Karpas-422 (cell line): ENCODE measurements at places on chromosomes 7 and 10.

DNA sequence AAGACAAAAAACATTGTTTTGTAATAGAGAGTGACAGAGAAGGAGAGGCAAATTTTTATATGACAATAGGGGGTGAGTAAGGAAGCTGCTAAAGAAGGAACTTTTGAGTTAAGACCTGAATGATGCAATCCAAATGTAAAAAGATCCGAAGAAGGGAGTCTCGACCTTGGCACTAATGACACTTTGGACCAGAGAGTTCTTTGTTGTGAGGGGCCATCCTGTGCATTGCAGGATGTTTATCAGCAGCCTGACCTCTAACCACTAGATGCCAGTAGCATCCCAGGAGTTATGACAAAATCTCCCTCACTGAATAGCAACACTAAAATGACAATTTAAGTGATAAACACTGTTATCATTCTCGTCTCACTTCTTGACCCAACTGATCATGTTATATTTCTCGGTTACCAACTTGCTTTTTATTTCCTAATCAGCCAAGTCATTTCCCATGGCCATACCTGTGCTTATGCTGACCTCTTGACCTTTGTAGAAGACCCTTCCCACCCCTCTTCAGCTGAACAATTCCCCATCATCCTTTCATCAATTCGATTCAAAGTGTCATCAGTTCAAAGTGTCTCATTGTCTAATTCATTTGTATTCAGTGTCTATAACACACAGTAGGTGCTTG lies 30.0 kb downstream of the DGKI start:
- no peak for DNase-seq

DNA sequence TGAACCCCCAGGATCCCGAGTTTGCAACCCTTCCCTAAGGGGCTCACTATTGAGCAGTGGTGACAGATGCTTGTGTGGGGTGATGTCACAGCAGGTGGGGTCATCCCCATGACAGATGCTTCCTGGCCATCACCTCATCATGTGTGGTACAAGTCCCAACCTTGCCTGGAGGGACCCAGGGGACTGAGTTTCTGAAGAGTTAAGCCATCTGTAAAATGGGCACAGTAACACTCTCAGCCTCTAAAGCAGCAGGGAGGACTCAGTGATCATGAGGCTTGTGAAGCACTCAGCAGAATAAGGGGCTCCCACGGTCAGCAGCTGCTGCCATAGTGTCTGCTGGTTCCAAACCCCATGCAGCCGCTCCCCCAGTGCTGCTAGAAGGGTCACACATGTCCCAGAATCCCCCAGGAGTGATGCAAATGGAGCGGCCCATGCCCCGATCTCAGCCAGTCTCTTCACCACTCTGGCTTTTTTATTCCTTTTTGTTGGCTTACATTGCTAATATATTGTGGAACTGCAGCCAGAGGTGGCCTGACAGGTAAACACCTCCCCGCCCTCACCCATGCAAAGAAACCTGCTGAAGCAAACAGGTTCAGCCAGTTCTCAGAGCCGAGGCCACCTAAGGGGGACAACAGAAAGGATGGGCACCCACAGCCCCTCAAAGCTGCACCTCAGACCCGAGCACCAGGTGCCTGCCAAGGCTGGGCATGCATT lies 102.1 kb upstream of the PDGFA start:
- DNase-seq: no peak

DNA sequence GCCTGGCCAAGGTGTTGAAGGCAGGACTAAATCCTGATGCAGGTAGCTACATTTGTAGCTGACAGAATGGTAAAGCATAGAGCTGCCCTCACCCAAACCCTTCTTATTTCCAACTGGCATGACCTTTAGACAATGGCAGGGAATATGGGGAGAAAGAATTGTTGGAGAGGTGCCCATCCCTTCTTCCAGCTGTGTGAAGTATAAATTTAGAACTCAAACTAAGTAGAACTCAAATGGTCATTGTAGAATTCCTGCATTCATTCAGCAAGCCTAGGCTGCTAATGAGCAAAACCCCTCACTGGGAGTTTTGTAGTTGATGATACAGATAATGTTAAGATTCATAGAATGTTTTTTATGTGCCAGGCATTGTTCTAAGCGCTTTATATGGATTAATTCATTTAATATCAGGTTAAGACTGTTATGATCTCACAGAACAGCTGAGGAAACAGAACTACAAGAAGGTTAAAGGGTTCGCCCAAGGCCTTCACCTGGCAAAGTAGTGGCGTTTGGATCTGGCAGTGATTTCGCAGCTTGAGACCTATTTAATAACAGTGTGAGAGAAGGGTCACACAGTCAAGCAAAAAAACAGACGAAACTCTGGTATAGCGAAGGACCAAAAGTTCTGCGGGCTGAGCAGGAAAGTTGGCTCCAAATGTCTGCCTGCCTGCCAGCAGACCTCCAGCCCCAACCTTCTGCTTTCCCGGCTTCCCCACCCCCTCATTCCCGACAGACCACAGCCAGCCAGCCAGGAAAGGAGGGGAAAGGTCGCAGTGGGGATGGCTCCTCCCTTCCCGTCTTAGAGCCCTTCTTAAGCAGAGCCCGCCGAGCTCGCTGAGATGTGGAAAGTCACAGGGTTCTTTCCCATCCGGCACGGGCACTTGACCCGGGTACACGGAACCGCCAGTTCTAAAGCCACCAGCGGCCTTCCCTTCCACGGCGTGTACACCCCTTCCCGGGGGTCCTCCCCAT lies 1.6 kb upstream of the HILPDA start:
- DNase-seq: no peak

GRCh38 chr10:109173121-109173520 lies 750.2 kb downstream of the XPNPEP1 start:
- DNase-seq: no peak

DNA sequence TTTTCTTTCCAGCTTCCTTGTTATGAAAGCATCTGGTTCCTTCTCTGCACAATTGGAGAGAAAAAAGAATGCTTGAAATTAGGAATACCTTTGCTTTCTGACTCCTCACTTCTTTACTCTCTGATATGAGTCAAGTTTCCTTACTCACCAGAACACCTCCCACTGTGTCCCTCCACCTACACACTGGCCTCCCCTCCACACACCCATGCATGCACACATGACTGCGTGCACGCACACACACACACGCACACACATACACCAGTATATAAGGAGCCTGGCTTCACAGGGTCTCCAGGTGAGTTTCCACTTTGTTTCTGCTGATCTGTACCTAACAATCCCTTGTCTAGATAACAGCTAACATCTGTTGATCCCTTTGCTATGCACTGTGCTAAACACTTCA lies 11.4 kb upstream of the PTER start:
- no peak for DNase-seq

- DNase-seq: no peak
Observed at GRCh38 chr10:101130984-101131961, at the start of gene TLX1. Gene TLX1 (plus strand): TSS chr10:101131300. CDS start chr10:101131542, 242 bp downstream.

- DNase-seq: no peak
Observed at GRCh38 chr10:54478601-54479000, 322.4 kb downstream of the PCDH15 start.

GRCh38 chr7:7498856-7499255 lies 36.8 kb downstream of the COL28A1 start:
- DNase-seq: no peak

- DNase-seq: no peak
Observed at GRCh38 chr7:95619517-95619916, 23.2 kb upstream of the PDK4 start.

- DNase-seq: no peak
Observed at GRCh38 chr7:137975768-137976167, 26.1 kb downstream of the CREB3L2 start.

DNA sequence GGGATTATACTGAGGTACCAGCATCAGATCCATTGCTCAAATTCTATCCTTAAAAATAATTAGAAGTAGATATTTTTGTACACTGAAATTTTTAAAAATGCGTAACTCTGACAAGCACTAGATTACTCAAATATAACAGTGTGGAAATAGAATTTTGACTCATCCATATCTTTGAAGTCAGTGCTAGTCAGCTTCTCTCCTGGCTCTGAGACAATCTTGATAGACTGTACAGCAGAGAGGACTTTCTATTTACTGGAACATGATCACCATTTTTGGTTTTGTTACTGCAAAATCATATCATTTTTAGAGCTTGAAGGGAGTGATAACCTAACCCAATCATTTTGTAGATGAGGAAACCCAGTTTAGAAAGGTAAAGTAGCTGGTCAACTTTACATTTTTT lies 195.0 kb downstream of the MTERF1 start:
- DNase-seq: no peak

DNA sequence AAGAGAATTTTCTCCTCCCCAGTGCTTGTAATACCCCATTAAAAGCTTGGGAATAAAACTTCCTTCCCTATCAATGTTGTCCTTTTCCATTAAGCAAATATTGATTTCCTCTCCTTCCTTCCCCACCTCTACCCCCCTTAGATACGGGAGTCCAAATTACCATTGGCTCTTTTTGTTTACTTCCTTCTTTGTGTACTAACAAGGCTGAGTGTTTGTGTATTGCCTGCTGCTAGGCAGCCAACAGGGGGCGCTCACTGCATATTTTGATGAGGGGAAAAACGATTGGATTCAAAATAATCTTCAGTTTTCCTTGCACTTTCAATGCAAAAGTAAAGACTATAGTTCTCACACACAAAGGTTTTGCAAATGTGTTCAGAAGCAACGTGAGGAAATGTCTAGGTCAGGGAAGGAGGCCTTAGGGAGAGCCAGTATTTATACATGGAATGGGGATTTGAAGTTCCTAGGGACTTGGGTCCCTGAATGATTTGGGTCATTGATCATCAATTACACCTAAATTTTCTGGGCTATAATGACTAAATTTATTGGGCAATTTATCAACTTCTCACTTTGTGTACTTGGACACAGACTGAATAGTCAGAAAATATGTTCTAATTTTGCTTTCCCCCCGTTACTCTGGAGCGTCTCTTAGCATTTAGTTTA lies 23.6 kb upstream of the VPS41 start:
- DNase-seq: peak; percentile 78

GRCh38 chr7:82562716-82563404 lies 119.3 kb upstream of the CACNA2D1 start:
- DNase-seq: no peak

DNA sequence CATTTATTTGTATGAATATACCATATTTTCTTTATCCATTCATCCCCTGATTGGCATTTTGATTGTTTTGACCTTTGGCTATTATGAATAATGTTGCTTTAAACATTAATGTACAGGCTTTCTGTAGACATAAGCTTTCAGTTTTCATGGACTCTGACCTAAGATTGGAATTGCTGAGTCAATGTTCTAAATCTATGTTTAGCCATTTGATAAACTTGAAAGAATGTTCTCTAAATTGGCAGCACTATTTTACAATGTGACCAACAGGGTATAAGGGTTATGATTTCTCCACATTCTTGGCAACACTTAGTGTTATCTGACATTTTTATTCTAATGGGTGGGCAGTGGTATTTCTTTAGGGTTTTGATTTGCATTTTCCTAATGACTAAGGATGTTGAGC lies 229.7 kb upstream of the ETV1 start:
- no peak for DNase-seq

- no peak for DNase-seq
Observed at GRCh38 chr10:72665925-72666324, 26.0 kb upstream of the MCU start.

- DNase-seq: no peak
Observed at GRCh38 chr7:97868788-97869187, 3.4 kb downstream of the ASNS start.

DNA sequence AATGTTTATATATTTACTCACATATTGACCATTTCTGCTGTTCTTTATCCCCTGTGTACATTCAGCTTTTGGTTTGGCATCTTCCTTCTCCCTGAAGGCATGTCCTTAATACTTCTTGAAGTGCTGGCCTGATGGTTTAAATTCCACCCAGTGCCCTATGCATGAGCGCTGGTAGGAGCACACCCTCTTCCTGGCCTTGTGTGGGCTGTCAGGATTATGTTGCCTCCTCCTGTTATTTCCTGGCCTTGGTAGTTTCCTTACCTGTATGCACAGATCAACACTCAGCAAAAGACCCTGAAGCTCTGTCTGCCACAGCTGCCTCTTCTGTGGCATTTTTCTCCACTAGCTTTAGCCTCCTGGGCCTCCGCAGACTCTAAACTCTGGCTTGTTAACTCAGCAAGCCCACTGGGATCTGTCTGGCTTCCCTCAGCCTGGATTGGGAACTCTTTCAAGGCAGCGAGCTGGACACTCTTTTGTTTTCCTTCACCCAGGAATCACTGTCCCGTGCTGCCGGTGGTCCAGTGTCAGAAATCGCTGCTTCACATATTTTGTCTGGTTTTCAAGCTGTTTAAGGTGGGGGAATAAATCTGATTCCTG lies 595.2 kb downstream of the SDK1 start:
- DNase-seq: no peak

GRCh38 chr10:6643962-6644361 lies 63.9 kb upstream of the PRKCQ start:
- no peak for DNase-seq

DNA sequence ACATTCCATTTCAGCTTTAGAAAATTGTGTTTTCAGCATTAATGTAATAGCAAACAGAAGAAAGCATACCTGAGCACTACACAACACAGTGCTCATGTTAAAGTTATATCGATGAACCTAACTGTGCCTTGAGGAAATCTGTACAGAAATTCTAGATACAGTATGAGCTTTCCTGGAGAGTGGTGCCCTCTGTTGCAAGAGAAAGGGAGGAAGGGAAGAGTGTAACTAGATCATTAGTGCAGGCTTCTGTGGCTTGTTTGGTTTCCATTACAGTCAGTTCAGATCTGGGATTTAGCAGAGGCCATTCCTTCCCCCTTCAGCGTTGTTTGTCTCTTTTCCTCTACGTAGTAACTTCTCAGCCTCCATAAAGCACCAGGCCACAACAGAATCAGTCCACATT lies 139.7 kb downstream of the HTR7 start:
- DNase-seq: no peak

- DNase-seq: no peak
Observed at GRCh38 chr7:148380596-148381419, 209.8 kb upstream of the C7orf33 start.

DNA sequence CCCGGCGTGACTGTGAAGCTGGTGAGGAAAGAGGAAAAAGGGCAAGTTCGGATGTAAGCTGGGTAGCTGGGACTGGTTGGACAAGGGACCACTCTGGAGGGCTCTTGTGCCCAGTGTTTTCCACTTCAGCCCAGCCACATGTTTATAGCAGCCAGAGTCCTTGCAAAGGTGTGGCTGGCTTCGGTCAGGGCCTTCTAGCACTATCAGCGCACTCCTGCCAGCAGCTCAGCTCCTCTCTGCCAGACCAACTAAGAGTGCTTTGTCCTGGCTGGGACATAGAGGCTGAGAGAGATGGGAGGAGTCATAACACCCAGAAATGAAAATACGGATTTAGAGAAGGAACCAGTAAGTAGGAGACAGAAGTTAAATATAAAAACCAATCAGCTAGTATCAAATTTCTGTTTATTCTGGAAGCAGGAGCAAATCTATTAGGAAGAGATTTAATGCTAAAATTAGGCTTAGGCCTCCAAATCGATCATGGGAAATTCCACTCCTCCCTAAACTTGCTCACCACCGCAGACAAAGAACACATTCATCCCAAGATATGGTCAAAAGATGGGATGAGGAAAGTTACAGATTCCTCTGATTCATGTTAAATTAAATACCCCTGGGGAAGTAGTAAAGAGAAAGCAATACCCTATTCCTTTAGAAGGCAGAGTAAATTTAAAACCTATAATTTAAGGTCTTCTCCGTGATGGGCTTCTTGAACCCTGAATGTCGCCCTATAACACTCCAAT lies 135.0 kb downstream of the RALA start:
- no peak for DNase-seq
